ENCODE measurements at places on chromosomes 13 and 19.

GRCh38 chr13:22017226-22017625 is 346.4 kb downstream of the FGF9 start:
- no peak for DNase-seq

GRCh38 chr13:32642858-32643257 is 56.6 kb downstream of the PDS5B start:
- no peak for DNase-seq

DNA sequence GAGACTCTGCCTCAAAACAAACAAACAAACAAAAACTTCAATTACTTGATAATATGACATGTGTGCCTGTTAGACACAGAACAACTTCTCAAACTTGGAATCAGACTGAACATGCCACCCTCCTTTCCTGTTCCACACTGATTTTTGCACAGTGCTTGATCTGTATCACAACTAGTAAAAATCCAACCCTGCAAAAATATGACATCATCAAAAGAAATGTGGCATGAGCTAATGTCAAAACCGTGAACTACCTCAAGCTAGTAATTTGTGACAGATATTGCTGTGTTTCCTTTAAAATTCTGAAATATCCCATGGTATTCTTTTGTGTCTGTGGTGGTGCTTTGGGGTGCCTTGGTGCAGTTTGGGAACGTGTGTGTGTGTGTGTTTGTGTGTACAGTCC is 8.2 kb downstream of the MYCBP2 start:
- DNase-seq = no peak

DNA sequence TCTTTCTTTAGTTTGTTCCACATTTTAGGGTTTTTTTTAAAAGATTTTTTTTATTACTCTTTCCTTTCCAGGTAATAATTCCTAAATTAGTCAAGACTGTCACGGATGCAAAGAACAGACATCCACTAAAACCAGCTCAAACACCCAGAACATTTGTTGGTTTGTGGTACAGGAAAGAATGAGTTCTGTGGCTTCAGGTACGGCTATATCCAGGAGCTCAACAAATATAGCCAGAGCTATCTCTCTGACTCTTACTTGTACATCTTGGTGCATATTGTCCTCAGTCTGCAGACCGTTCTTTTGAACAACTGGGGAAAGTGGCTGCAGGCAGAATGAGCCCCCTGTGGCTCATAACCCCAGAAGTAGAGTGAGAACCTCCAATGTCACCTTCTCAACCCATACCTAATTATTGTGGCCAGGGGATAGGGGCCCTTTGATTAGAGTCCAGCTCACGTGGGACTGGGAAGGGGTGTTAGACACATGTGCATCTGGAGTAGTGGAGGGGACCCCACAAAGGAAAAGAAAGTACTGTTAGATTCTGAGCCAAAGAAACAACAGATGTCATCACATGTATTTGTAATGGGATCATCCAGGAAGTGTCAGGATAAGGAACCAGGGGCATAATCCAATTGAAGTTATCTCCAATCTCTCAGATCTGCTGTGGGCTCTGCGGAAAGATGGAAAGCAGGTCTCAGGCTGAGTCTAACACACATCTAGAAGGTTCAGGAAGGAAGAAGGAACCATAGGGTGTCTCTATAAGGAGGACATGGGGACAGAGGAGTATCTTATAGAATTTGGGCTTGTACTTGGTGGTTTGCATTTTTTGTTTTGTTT is 1.9 kb upstream of the ZNF358 start:
- DNase-seq = no peak

GRCh38 chr13:26133851-26134250 is 82.0 kb upstream of the SHISA2 start:
- DNase-seq = no peak

GRCh38 chr19:40571005-40571318 is 5.7 kb upstream of the SHKBP1 start:
- DNase-seq = no peak

DNA sequence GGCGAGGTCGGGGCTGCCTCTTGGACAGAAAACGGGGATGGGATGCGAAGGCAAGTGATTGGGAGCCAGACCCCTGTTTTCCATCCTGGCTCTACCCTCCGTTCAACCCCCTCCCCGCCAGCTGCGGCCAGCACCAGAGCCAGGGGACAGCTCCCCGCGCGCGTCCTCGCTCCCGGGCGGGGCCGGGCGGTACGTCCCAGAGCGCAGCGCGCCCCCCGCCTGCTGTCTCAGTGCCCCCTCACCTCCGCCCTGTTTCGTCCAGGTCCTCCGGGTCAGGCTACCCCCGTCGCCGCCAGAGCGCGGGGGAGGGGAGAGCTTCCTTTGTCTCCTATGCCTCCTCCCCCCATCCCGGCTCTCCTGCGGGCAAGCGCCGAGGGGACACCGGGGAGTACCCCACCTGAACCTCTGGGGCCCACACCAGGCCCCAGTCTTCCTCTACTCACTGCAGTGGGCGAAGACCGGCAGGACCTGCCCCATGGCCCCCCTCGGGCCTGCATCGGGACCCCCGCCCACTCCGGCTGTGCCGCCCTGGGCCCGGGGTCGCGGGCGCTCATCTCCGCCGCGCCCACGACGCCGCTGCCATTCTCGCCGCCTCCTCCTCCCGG is 396 bp downstream of the RTN2 start:
- DNase-seq = peak; percentile 62

- DNase-seq = no peak
Observed at GRCh38 chr13:25046985-25047511, 48.9 kb upstream of the PABPC3 start.

DNA sequence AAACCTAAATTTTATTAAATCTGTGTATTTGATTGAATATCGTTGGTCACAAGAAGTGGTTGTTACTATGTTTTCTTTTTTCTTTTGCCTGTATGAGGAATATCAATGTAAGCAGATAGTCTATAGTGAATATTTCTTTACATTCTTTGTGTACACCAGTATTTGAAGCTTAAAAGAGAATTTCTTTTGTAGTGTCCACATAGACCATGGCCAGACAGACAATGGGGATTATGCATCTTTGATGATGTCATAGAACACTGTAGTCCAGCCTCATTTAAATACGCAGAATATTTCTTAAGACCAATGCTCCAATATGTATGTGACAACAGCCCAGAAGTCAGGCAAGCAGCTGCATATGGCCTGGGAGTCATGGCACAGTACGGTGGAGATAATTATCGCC is 64.8 kb downstream of the IPO5 start:
- DNase-seq = no peak
